ENCODE measurements at places on chromosomes 13 and 19.

GRCh38 chr13:85197431-85197830, 601.8 kb downstream of the SLITRK6 start:
- no peak for DNase-seq

DNA sequence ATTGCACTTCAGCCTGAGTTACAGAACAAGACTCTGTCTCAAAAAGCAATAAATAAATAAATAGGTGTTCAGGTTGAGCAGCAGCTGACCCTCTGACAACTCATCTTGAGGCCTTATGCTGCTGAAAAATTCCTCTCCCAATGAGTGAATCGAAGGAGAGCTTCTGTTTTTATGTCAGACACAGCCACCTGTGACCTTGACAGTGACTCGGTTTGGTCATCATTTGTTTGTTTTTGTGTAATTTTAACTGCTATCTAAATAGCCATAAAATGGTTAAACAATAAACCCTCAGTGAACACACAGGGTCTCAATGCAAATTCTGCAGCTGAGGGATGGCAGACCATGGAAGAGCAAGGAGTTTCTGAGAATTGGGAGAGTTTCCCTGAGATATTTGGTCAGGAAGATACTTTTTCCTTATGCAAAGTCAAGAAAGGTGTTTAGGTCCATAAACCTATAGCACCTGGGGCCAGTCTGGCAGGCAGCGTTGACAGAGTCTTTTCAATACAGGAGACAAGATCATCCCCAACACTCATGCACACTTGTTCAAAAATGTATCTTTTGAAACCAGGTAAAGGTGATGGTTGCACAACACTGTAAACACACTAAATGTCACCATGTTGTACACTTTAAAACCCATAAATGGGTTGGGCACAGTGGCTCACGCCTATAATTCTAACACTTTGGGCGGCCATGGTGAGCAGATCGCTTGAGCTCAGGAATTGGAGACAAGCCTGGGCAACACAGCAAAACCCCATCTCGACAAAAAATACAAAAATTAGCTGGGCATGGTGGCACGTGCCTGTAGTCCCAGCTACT, 16.6 kb upstream of the SLC25A30 start:
- DNase-seq: no peak

DNA sequence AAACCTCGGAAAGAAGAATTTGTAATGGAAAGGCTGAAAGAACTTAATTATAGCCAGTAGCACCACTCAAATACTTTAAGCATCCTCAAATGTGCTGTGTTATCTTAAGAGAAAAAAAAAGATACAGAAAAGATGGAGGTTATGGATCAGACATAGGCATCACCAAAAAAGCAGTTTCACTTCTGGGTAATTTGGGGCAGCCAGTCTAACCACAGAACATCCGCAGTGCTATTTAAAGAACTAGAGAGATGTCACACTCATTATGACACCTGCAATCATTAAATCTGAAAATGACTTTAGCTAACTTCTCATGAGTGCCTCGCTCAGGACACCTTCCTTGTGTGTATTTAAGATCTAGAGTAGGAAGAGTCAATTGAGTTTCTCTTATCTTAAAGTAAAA, 211.8 kb downstream of the RBM26 start:
- DNase-seq: no peak

GRCh38 chr13:85108356-85108755, 690.9 kb downstream of the SLITRK6 start:
- no peak for DNase-seq

- peak; percentile 91 for DNase-seq
Measured at GRCh38 chr19:49071860-49072547, 495 bp downstream of the KCNA7 start.

DNA sequence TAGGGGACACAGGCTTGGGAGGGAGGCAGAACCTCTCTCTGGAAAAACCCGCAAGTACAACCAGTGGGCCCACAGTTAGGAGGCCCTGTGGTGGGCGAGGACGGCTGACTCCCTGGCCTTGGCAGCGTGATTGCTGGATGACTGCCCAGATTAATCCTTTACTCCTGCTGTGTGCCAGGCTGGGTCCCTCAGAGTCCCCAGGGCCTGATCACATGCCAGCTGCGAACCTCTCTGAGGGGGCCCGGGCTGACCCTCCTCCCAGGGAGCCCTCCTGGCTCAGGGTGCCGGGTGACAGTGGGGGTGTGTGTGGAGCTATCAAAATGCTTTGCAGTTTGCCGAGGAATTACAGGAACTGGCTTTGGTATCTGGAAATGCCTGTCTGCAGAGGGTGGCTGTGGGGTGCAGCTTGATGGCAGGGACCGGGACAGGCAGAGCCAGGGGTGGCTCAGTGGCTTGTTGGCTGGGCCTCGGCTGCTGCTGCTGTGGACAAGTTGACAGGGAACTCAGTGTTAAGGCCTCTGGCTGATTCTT, 48.9 kb downstream of the DNM2 start:
- DNase-seq: no peak

DNA sequence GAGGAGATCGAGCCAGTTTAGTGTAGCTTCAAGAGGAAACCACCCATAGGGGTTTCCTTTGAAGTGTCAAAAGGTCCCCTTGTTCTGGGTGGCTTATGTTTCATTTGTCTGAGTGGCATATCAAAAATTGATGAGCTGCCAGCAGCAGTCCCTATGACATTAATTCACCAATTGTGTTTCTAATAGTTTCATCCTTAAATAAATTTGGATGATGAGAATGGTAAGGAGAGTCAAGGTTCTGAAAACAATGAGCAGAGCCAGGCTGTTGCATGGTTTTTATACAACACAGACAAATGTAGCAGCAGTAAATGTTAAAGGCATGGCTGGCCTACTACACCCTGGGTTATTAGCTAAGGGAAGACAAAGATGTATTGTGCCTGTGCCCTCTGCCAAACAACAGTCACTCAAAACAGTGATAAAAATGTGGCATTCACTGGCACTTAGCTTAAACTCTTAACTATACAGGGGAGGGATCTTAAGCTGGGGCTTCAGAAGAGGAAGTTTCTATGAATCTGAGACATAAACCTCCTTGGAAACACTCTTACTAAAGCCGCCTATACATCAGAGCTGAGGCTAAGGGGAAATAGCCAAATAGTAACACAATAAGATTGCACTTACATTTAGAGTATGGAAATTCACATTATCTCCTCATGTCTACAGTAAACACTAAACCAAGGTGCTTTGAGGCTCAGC, 200.5 kb downstream of the POU4F1 start:
- DNase-seq: no peak
